GM13977 (cell line): ENCODE measurements at places on chromosomes 11 and 22.
A peak's percentile ranks its signal among the peaks of the same experiment; 100 is the strongest.

DNA sequence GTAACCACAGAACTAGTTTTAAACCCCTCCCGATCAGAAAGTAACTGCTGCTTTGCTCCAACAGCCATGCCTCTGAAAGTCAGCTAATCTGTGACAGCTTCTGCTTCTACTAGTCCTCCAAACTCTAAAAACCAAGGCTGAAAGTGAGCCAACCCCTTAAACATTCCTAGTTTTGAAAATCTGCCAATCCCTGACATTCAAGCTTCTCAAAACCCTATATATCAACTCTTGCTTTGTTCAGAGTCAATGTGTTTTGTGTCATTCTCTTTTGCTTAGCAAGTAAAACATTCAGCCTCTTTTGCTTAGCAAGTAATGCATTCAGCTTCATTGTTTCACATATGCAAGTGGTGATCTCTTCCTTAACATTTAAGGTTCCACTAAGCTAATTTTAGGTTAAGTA is 56.9 kb downstream of the ATG16L2 start:
- DNase-seq: no peak

- no peak for DNase-seq
Measured at GRCh38 chr11:115201111-115201792, 303.0 kb downstream of the CADM1 start.

GRCh38 chr11:57460022-57460757 is at the start of gene RTN4RL2:
RTN4RL2 (plus strand) TSS chr11:57460528; CDS start chr11:57460866, 338 bp downstream.
- DNase-seq: peak; percentile 88

GRCh38 chr22:45319324-45319685 is 9.6 kb downstream of the FAM118A start:
- DNase-seq: no peak
